Inflammatory macrophage treated with lipopolysaccharide for 4 hours (primary cell): ENCODE measurements at places on chromosomes 3 and 15.

- no peak for DNase-seq
Measured at GRCh38 chr15:35695003-35695402, 149.0 kb upstream of the DPH6 start.

DNA sequence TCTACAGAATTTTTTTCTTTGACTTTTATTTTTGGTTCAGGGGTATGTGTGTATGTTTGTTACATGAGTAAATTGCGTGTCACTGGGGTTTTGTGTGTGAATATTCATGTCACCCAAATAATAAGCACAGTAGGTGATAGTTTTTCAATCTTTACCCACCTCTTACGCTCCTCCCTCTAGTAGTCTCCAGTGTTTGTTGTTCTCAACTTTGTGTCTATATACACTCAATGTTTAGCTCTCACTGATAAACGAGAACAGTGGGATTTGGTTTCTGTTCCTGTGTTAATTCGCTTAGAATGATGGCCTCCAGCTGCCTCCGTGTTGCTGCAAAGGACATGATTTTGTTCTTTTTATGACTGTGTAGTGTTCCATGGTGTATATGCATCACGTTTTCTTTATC, 54.4 kb downstream of the MEF2A start:
- no peak for DNase-seq

DNA sequence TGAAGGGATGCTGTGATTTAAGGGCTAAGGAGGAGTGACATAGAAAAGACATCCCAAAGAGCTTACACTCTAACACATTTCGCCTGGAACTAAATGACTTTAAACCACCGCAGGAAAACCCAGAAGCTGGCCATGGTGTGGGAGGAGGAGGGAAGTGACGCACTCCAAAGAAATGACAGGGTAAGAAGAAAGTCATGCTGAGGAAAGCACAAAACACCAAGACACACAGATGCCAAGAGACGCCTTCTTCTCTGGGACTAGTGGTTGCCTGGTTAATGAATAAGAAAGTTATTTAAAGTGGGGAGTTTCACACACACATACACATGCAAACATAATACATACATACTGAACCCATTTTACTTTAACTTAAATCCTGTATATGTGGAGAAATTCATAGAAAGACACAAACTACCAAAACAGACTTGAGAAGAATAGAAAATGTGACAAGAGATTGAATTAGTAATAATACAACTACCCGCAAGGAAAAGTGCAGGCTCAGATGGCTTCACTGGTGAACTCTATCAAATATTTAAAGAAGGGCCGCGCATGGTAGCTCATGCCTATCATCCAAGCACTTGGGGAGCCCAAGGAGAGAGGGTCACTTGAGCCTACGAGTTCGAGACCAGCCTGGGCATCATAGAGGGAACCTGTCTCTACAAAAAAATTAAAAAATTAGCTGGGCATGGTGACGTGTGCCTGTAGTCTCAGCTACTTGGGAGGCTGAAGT, 125.5 kb downstream of the NSMCE3 start:
- no peak for DNase-seq

DNA sequence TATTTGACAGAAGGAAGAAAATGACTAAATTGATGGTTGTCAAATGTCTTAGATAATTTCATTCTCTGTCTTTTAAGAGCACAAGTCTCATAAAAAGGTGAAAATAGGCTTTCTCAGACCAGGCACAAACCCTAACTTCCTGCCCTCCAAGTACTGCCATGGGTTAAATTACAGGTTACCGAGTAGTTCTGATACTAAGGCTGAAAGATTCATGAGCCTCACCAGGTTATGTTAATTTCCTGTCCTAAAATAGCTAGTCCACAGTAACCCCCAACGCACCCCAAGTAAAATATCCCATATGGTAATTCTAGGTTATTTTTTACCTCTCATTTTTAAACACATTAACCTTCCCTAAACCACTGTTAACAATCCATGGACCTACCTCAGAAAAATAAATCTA, 42.0 kb downstream of the GSK3B start:
- no peak for DNase-seq
